HS-27A (cell line): ENCODE measurements at places on chromosomes 1 and 21.

- DNase-seq, result no peak
Measured at GRCh38 chr1:36183309-36183856, 27.4 kb downstream of the MAP7D1 start.

DNA sequence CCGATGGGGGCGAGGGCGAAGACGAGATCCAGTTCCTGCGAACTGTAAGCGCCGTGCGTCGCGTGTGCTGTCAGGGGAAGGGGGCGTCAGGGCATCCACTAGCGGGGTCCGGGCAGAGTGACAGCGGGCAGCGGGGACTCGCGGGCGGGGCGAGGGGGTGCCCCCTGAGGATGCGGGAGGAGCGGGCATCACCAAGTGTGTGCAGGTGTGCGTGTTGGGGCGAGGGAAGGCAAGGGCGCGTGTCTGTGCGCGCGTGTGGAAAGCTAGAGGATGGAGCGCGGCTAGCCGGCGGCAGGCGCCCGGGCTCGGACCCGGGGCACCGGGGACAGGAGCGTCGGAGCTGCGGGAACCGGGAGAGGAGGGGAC is 525 bp downstream of the RYR2 start:
- DNase-seq, result no peak

GRCh38 chr1:44114098-44114497 is 4.5 kb upstream of the KLF17 start:
- DNase-seq, result no peak

DNA sequence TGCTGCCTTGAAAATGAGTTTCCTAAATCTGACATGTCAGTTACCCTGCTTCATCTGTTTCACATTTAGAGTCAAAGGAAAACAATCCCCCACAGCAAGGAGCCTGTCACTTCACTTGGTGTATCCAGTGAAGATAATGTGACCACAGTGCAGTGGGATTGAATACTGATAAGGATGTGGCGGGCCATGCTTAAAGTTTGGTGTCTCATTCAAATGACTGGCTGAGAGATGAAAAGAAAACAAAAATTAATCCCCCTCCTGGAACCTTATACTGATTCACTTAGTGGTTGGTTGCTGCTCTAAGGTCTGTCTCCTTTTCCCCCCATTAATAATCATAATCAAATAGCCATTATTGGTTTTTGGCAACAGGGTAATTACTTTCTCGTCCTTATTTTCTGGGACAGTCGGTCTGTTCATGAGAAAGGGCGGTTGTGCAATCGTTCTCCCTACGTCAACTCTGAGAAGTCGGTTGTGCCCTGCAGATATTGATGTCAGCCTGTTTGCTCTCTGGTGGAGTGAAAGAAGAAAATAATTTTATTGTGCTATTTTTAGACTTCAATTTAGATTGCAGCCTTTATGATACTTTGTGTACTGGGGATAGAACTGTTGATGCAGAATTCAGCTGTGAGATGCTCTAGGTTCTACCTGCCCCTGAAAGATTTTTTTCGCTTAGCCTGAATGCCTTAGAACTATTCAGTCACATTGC is 360.2 kb downstream of the DISC1 start:
- DNase-seq, result no peak
